ENCODE measurements at places on chromosomes 16 and 17.

DNA sequence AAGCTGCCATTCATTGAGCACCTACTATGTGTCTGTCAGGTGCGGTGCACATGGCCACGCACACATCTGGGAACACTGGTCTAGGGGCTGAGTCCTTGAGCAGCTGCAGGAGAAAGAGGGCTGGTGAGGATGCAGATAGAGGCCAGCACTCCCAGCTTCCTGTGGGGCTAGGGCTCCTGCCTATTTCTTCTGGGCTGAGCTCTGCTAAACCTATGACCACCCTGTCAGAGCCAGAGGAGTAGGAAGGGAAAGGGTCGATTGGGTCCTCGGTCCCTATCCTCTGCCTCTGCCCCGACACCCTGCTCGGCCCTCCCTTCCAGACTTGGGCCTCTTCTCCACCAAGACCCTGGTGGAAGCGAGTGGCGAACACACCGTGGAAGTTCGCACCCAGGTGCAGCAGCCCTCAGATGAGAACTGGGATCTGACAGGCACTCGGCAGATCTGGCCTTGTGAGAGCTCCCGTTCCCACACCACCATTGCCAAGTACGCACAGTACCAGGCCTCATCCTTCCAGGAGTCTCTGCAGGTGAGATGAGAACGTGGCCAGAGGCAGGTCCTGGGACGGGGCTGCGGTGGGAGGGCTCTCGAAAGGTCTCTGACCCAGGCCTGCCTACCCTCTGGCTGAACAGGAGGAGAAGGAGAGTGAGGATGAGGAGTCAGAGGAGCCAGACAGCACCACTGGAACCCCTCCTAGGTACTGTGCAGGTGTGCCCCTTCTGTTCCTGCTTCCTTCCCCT, 4.0 kb upstream of the TMEM88 start:
- DNase-seq = no peak

DNA sequence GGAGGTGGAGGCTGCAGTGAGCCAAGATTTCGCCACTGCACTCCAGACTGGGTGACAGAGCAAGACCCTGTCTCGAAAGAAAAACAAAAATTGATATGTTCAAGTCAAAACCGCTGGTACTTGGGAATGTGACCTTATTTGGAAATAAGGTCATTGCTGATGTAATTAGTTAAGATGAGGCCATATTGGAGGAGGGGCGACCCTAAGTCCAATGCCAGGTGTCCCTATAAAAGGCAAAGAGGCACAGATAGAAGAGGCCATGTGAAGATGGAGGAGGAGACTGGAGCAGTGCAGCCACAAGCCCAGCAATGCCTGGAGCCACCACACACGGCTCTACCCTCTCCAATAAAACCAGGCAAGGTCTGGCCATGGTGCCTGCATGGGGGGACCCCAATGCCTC, 50.8 kb upstream of the JPH3 start:
- DNase-seq = no peak

DNA sequence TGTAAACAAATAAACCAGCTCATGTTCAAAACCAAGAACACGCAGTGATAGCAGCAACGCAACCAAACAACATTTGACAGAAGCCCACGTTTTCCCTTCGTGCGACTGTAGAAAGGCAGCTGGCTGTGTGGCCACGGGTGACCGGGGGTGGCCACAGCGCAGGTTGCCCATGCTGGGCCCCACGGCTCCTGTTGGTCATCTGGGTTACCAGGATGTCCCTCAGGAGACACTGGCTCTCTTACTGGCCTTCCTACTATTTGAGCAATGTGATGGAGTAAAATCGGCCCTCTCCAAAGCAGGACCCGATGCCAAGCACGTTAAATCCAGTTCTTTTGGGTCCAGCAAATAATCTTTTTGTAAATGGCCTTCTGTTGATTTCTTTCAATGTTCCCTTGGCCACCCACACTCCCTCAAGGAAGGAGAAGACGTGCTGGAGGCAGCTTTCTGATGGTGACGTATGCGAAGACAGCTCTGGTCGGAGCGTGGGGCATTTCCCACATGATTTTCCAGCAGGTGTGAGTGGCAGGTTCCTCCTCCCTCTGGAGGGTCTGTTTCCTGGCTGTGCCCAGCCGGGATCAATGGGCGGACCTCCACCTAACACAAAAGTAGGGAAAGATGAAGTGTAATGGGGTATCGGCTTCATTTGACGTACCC, 143.1 kb upstream of the CHMP6 start:
- peak; percentile 40 for DNase-seq

- peak; percentile 77 for DNase-seq
Observed at GRCh38 chr16:88651276-88651988, 579 bp upstream of the CYBA start.

DNA sequence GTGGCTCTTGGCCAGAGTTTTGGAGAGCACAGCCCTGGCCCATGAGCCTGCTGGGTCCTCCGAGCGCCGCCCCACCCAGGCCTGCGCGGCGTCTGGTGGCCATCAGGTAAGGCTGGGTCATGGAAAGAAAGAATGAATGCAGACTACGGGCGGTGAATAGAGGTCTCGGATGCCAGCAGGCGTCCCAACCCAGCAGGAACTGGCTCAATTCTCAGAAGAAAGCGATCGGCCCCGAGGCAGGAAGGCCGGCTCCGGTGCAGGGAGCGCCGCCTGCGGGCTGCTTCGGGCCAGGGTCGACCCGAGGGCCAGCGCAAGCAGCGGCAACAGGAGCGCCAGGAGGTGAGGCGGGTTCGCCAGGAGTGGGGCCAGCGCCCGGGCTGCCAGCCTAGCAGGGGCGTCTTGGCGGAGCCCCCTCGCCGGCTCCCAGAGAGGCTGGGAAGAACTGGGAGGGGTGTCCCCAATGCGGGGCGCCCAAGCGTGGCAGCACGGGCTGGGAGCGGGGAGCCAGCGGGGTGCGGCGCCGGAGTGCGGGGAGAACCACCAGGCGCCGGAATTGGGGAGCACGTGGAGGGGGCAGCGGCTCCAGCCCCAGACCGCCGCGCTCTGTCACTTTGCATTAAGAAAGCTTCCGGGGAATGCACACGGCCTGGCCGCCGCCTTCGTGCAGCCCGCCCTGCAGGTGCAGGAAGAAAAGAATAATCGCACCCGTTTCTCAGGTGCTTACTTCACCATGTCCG, 7.1 kb upstream of the TMC5 start:
- DNase-seq = peak; percentile 50

DNA sequence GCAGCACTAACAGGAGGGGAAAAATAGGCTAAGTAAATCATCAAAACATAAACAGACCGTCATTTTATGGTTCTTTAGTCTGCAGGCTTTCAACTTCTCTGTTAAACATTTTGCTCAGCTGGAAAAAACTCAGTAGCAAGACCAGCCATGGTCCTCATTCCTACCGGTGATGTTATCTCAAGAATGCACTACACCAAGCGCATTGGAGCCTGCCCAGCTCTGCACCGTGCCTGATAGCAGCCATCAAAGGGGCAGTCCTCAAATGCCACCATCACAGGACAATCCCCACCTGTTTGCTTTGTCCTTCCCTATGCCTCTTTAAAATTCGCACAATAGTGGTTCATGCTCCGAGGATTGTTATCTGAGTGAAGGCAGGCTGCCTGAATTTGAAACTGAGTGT, 181.5 kb upstream of the MON1B start:
- no peak for DNase-seq

DNA sequence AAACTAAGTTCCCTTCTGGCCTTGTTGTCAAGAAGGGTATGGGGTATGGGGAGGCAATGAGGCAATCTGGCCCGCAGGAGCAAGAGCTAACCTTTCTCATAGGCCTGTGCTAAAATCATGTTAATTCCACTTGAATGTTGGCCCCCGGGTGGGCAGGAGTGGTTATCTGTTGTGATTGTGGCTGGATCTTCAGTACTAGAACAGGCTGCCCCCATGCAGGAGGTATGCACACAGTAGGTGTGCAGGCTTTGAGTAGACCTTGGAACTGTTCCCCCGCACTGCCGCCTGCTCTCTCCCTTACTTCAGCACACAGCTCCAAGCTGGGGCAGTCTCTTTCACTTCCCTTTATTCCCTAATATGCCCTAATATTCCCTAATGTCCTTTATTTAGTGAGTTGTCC, 52.4 kb upstream of the TANGO6 start:
- no peak for DNase-seq

DNA sequence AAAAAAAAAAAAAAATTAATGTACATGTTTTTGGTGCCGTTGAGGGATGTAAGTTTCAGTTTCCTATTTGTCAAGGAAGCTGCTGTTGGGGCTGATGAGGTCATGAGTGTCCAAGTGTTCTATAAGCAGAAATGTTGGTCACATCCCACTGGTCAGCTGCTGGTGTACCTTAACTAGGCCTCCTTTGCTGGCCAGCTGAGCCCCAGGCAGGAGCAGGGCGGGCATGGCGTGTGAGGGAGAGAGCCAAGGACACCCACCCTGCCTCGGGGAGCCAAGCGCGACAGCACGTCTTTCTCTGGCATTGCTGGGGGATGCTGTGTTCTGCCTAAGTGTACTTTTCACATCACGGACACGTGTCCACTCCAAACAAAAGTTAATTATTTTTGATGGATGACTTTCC, 108.1 kb upstream of the CDC42EP4 start:
- DNase-seq = peak; percentile 52

GRCh38 chr17:67708378-67708777, 9.4 kb upstream of the NOL11 start:
- no peak for DNase-seq

DNA sequence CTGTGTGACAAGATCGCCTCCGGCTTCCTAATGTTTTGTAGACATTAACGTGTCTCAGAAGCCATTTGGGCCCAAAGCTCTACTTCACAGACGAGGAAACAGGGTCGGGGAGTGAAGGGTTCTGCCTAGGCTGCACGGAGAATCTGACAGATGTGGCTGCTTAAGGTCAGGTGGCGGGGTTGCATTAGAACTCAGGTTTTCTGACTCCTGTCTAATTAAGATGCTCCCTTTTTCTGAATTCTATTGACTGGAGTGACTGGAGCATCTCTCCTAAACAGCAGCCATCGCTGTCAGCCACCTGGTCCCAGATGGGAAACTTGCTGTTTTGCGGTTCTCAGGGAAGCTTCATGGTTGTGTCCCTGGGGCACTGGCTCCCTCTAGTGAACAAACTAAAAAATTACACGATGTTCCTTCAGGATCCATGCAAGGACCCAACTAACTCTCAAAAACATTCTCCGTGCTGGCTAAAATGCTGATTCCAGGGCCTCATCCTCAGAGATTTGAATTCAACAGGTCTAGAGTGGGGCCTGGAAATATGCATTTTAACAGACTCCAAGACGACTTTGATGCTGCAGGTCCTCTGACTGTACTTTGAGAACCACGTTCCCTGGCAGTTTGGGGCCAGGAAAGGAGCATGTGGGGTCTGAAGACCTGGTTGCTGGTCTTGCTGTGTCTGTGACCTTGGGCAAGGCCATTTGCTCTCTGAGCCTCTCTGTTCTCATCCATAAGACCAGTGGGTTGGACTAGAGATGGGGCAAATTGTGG, 117.4 kb downstream of the IRF8 start:
- no peak for DNase-seq

DNA sequence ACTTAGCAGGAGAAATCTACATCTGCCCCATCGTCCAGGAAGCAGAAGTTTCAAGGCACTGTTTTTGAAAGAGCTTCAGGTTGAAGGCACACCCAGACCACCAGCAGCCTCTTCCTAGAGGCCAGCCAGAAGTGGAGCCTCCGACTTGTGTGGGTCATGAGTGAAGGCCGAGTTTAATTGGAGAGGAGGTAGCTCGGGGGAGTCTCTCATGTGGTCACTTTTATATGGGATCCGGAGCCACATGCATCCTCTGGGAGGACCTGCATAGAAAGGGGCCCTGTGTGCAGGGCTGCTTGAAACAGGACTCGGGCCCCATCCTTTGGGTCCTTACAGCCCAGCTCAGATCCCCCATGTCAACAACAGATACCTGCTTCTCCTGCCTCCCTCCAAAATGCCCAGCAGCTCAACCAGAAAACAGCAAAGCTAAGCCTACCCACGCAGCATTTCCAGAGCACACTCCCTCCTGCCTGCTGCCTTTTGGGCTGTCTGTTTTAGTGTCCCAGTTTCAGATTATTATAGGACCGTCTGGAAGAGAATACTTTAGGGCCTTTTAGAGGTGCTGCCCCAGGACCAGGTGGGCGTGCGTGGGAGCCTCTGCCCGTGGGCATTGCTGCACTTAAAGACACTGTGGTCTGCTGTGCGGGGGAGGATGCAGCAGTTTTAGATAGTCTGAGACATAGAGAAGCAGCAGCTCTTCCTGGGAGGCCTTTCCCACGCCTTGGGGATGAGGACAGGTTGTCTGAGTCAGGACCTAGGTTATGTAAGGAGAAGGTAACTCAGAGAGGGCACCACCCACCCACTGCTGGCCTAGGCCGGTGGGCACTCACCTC, 29.5 kb downstream of the MPRIP start:
- DNase-seq = peak; percentile 32

- DNase-seq = no peak
Observed at GRCh38 chr17:45229681-45230409, 8.2 kb downstream of the FMNL1 start.

DNA sequence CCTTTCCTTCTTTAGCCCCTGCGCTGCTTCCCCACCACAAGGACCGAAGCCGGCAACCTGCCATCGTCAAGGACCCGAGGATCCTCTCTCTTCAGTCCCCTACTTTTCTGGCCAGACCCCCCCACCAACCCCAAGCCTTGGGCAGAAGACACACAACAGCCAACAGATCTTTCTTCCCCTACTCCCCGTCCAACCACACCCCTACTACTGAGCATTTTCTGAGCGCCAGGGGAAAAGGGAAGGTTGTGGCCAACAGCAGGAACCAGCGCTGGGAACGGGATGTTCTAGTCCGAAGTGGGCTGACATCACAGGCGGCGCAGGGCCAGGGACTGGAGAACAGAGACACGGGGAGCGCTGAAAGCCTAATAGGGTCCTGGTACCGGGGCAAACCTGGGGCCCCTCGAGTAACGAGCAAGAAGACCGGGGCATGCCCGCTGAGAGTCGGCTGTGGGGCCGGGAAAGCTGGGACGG, 528 bp downstream of the PER1 start:
- peak; percentile 94 for DNase-seq

DNA sequence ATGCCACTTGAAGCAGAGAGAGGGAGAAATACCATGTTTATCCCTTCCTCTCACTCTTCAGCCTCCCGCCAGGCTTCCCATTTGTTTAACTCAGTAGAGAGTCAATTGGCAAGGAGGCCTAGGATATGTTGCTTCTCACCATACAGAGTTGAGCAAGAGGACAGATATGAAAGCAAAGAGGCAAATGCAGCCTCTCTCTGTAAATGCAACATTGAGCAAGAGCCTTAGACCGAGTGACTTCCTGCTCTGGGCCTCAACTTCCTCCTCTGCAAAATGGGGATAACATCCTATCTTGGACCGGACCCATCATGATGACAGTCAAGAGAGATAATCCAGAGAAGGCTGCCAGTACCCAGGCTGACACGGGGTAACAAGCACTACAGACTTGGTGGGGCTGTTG, 36.8 kb downstream of the SOCS1 start:
- no peak for DNase-seq

GRCh38 chr16:5461141-5461540, 363.5 kb upstream of the EEF2KMT start:
- DNase-seq = no peak

GRCh38 chr16:18783430-18784341, 6.4 kb downstream of the RPS15A start:
- DNase-seq = no peak

GRCh38 chr17:63688396-63689020, 11.4 kb downstream of the LIMD2 start:
- DNase-seq = no peak

Measured in aorta (tissue), 5 donors.